Astrocyte of the spinal cord (primary cell): ENCODE measurements at places on chromosomes 12 and 14.

- DNase-seq: no peak
Observed at GRCh38 chr14:90545382-90545781, 148.6 kb downstream of the CALM1 start.

- no peak for DNase-seq
Observed at GRCh38 chr12:52082026-52082668, 2.6 kb downstream of the SMIM41 start.

GRCh38 chr12:73991138-73991537 lies 546.5 kb upstream of the ATXN7L3B start:
- no peak for DNase-seq

- no peak for DNase-seq
Observed at GRCh38 chr12:44174053-44174452, 338.2 kb downstream of the TMEM117 start.

GRCh38 chr14:50826681-50827080 lies 4.3 kb downstream of the NIN start:
- no peak for DNase-seq

DNA sequence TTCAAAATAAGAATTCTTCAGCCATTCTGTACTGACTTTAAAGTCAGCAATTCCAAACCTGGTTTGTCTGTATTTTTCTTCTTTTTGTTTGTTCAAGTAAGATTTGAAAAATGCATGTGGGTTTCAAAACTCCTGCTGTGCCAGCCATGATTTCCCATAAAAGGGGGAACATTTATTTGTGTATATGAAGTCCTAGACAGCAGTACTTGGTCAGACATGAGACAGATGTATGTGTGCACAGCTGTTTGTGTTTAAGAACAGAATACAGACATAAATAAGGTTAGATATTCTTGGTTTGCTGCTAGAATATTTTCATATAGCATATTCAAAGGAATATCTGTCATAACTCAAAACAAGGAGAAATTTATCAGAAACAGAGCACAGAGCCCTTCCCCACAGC lies 236.0 kb downstream of the ADAMTS20 start:
- peak; percentile 93 for DNase-seq

DNA sequence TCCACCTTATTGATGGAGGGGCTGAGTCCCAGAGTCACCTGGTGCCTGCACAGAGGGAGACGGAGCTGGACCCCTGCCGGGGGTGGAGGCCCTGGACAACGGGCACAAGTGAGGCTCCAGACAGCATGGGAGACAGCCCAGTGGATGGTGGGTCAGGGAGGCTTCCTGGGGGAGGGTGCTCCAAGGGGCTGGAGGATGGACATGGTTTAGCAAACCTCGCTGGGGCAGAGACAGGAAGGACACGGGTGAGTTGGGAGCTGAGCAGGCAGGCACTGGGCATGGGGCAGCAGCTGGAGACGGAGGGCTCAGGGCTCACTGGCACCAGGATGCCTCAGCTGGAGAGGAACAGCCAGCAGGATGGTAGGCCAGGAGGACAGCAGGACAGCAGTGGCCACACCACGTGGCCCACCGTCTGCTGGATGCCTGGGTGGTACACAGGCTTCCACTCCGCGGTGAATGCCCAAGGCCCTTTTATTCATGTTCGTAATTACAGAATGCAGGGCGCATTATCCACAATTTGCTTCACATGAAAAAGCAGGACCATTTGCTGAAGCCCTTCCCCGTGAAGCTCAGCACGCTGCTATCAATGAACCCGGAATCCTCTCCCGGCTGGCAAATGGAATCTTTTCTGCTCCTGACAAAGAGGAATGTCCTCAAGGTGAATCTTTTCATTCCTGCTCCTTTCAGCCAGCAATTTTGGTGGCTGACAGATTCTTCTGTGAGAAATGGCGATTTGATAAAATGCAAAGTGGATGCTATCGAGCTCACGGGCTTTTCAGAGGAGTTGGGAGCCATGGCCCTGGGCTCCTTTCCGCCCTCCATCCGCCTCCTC lies 138.1 kb upstream of the C14orf180 start:
- no peak for DNase-seq

- no peak for DNase-seq
Observed at GRCh38 chr12:64385019-64385418, 5.5 kb downstream of the C12orf56 start.

DNA sequence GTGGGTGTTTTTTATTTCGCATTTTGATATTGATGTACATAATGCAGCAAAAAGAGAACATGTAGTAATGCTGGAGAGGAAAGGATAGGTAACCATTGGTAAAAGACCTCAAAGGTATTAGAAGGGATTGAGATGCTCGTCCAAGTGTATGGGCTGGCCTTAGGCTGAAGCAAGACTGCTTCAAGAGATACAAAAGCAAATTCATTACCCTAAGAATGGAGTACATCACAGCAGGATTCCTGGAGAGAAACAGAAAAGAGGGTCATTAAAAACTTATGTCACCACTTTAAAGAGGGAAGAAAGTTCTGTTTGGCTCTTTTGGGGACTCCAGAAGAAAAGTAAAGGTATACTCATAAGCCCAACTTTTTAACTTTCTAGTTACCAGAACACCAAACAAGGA lies 420.5 kb downstream of the ZFP36L1 start:
- no peak for DNase-seq

GRCh38 chr12:119694111-119694510 lies 26.2 kb downstream of the PRKAB1 start:
- no peak for DNase-seq

DNA sequence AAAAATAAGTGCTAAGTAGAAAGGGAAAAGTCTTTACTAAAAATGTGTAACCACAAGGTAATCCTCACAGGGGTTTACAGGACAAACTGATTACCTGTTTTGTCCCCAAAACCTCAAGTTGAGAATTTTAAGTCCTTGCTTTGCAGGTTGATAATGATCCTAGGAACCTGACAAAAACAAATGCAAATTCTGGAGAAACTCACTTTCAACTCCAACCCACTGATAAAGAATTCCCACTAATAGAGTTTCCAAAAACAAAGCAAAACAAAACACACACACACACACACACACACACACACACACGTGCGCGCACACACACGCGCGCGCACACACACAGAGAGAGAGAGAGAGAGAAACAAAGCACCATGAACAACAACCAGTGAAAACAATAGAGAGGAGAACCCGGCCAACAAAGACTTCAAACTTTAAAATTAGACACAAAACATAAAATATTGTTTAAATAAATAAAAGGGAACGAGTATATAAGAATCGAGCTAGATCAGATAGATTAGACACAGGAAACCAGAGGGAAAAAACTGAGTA lies 187.0 kb upstream of the FOXN3 start:
- DNase-seq: no peak

DNA sequence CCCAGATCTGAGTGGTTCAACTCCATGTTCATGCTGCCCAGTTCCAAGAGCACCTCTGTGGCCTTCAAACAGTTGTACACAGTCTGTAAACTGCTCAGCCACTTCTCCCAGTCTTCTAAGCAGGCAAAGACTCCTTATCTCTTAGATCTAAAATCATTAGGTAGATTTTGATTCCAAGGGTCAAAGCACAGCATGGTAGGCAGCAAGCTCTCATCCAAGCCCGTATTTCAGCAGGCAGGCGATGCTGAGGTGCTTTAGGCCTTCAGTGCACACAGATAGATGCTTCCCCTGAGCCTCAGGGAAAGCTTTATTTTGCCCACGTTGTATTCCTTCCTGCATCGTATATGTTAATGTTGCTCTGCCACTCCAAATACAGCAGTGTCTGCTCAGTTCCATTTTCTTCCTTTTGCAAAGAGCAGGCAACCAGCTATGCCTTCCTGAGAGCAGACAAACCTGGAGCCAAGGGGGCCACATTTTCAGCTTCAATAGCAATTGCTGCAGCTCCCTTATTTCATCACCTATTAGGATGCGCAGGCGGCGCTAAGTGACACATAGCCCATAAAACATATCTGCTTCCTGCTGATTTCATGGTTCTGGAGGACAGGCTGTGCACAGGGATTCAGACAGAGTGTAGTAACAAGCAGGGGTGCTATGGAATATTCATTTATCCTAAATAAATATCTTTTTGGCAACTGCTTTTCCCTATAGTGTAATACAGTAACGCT lies 67.5 kb downstream of the ETV6 start:
- peak; percentile 48 for DNase-seq

GRCh38 chr14:41016213-41016612 lies 590.5 kb upstream of the LRFN5 start:
- no peak for DNase-seq

DNA sequence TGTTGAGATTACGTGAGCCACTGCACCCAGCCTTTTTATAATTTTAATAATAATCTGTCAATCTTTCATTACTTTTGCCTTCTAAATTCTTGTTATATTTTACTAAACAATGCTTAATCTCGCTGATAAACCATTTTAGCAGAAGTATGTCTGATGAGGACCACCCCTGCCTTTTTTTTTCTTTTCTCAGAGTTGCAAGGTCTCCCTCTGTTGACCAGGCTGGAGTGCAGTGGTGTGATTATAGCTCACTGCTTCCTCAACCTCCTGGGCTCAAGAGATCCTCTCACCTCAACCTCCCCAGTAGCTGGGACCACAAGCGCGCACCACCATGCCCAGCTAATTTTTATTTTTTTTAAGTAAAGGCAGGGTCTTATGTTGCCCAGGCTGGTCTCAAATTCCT lies 118.6 kb upstream of the DNM1L start:
- no peak for DNase-seq

- DNase-seq: no peak
Observed at GRCh38 chr12:52524898-52525591, 4.9 kb upstream of the KRT5 start.

- DNase-seq: no peak
Observed at GRCh38 chr12:48861111-48861510, 4.6 kb downstream of the RND1 start.

GRCh38 chr12:43638806-43639205 lies 86.8 kb upstream of the ADAMTS20 start:
- DNase-seq: no peak

- no peak for DNase-seq
Observed at GRCh38 chr14:33070475-33070874, 131.8 kb downstream of the NPAS3 start.

- no peak for DNase-seq
Observed at GRCh38 chr14:56135001-56135400, 16.8 kb downstream of the PELI2 start.

DNA sequence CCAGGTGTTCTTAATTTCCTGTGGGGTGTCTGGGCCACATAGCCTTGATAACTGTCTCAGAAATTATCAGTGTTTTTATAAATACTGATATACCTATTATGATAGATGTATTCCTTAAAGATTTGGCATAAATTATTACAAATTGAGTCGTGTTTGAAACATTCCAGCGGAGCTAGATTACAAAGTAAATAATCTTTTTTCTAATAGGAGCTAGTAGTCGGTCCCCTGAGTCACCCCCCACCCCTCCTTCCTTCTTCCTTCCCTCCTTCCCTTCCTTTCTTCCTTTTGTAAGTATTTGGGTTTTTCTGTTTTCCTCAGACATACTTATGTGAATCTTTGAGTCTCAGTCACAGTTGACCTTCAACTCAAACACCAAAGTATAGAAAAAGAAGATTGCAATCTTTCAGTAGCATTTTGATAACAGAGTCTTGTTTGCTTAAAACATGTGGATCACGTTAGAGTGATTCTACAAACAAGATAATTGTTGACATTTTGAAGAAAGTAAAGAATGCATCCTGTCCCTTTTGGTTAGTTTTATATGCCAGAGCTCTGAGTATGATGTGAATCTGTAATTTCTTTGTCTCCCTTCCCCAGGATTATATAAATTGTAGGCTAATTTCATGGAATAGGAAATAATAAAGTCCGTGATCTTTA lies 264.0 kb downstream of the FUT8 start:
- no peak for DNase-seq

DNA sequence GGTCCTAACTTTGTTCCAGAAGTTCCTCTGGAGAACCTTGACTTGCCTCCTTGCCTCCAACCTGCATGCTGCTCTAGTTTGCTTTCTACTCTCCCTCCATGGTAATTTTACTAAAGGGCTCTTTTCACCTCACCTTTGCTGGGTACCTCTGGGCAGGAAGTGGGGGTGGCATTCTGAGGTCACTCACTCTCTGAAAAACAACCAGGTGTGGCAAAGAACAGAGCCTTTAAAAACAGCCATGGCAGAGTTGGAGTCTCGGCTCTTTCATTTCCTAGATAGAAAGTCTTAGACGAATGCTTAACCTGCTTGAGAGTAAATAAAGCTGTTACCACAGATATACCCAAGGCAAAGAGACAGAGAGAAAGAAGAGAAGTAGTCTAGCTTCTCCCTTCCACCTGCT lies 827.9 kb downstream of the BCL11B start:
- no peak for DNase-seq

GRCh38 chr12:30928356-30929244 lies 2.1 kb downstream of the TSPAN11 start:
- no peak for DNase-seq

DNA sequence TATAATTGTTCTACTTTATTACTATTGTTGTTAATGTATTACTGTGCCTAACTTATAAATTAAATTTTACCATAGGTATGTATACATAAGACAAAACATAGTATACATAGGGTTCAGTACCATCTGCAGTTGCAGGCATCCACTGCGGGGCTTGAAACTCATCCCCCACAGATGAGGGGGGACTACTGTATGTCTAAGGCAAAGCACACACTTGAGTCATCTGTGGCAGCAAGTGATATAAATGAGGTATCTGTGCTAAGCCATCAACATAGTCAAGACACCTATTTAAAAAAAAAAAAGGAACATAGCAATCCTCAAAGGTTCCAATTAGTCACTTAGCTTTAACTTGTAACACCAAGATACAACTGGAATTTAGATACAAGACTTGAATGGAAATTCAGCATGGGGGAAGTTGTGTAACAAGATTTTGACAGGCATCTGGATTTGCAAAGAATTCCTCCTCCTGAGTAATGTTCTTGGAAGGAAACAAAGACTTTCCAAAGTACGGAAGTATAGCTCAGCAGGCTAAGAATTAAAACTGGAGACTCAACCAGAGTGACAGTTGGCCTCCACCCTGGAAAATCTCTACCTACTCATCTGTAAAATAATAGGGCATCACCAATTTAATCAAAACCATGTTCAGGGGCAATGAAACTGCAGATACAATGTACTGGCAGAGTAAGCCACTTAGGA lies 14.9 kb downstream of the DCAF5 start:
- peak; percentile 40 for DNase-seq

GRCh38 chr12:94892544-94893267 lies 110.8 kb downstream of the NDUFA12 start:
- DNase-seq: no peak

DNA sequence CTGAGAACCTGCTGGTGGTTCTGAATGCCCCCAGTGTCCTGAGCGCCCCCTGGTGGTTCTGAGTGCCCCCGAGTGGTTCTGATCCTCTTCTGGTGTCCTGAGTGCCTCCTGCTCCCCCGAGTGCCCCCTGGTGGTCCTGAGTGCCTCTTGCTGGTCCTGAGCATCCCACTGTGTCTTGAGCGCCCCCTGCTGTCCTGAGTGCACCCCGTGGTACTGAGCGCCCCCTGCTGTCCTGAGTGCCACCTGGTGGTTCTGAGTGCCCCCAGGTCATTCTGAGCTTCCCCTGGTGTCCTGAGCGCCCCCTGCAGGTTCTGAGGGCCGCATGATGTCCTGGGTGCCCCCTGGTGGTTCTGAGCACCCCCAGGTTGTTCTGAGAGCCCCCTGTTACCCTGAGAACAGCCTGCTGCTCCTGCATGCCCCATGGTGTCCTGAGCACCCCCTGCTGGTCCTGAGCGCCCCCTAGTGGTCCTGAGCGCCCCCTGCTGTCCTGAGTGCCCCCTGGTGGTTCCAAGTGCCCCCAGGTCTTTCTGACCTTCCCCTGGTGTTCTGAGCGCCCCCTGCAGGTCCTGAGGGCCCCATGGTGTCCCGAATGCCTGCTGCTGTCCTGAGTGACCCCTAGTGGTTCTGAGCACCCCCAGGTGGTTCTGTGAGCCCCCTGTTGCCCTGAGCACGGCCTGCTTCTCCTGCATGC lies 1165.4 kb downstream of the TMEM121 start:
- DNase-seq: no peak
